HTR-8/SVneo (cell line): ENCODE measurements at places on chromosomes 2 and 18.

- peak; percentile 58 for DNase-seq
Observed at GRCh38 chr2:46014911-46015654, 282.1 kb upstream of the EPAS1 start.

DNA sequence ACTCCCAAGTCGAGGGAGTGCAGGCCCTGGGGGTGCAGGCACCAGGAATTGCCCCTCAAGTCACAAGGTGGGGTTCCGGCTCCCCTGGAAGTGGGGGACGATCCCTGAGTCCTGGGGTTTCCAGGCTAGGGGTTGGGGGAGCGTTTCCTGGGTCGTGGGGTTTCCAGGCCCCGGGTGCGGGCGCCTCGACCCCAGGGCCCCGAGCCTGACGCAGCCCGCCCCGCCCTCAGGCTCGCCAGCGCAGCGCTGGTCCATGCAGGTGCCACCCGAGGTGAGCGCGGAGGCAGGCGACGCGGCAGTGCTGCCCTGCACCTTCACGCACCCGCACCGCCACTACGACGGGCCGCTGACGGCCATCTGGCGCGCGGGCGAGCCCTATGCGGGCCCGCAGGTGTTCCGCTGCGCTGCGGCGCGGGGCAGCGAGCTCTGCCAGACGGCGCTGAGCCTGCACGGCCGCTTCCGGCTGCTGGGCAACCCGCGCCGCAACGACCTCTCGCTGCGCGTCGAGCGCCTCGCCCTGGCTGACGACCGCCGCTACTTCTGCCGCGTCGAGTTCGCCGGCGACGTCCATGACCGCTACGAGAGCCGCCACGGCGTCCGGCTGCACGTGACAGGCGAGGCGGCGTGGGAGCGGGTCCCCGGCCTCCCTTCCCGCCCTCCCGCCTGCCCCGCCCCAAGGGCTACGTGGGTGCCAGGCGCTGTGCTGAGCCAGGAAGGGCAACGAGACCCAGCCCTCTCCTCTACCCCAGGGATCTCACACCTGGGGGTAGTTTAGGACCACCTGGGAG lies 12.0 kb downstream of the SIGLEC15 start:
- no peak for DNase-seq

GRCh38 chr2:132573444-132574007 lies 96.5 kb downstream of the LYPD1 start:
- no peak for DNase-seq

DNA sequence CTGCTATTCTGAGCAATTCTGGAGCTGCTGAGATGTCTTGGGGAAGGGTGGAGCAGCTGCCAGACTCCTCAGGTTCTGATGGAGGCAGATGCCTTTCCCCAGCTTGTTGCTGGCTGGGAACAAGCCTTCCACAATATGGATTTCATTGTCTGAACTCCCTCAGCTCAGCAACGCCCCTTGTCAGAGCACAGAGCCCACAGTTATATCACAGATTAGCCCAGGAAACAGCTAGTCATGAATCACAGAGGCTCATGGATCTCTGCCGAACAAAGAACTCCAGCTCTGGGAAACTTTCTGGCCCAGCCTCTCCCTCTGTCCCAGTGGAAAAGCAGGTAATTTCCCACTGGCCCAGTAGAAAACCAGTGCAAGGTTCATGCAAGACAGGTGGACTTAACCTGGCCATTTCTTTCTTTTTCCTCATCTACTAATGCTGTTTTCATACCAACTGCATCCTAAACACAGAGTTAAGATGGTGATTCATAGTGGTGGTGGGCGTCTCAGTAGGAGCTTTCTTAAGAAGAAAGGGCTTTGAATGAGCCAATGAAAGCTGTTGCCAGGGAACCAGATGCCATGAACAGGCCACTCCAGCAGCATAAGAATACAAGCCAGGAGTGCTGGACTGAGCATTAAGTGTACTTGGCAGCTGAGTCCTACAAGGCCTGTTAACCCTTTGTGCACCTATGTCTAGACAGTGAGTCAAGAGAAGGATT lies 8.7 kb upstream of the KIAA2012 start:
- DNase-seq = peak; percentile 35

DNA sequence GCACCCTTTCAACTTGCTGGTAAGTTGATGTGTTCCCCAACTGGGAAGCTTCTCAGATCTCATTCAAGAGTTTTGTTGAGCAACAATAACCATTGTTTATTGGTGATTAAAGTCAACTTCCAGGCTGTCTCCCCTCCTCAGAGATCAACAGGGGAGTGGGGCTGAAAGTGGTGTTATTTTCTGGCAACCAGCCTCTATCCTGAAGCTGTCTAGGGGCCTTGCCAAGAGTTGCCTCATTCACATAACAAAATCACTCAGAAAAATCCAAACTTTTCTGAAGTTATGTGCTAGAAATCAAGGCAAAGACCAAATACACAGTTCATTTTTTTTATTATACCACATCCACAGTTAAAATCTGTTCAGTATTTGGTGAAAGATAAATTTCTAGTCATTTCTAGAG lies 788.4 kb downstream of the LRRTM4 start:
- no peak for DNase-seq

GRCh38 chr2:182393270-182393760 lies 33.5 kb downstream of the PDE1A start:
- no peak for DNase-seq

DNA sequence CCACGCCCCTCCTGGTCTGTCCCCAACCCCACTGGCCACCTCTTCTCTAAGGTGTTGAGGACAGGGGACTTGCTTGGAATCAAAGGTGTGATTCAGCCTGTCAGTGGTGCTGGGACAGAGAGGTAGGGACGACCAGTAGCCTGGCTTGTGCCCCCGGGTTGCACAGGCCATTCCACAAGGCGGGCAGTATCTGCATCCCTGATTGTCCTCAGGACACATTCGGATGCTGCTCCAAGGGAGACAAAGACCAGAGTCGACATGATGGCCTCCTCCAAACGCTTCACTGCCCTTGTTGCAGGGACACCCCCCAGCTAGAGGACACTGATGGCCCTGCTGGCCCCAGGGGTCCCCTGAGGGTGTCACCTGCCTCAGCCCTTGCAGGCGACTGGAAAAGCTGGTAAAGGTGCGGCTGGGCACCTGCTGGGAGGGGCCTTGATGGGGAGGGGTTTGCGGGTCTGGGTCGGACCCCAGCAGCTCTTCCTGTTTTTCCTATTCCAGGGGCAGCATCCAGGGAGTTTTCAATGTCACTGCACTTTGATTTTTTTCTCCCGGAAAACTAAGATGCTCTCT lies 98.0 kb downstream of the PTGR3 start:
- no peak for DNase-seq

- DNase-seq = no peak
Observed at GRCh38 chr2:26581266-26581990, 59.7 kb downstream of the CIB4 start.

- DNase-seq = no peak
Observed at GRCh38 chr2:25398534-25398933, 56.8 kb upstream of the DNMT3A start.

- no peak for DNase-seq
Observed at GRCh38 chr2:230413479-230413878, 2.5 kb upstream of the SP100 start.

GRCh38 chr18:68033466-68033865 lies 516.9 kb upstream of the DSEL start:
- DNase-seq = peak; percentile 5

DNA sequence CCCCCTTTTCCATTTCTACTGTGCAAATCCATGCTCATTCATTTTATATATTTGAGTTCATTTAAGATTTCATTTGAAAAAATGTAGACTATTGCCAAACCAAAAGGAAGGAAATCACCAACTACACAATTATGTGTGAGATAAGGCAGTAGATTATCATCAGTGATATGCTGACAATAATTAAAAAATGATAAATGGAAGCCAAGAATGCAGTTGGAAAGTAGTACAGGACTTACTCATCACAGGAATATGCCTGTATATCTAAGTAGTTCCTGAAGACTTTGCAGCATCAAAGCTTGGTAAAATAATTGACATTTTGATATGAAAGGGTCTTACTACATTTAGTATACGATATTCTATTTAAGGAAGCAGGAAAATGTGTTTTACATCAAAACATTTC lies 166.1 kb upstream of the OTX1 start:
- DNase-seq = no peak

GRCh38 chr2:147440734-147441133 lies 404.1 kb upstream of the ACVR2A start:
- no peak for DNase-seq
